ENCODE measurements at places on chromosomes 2 and 18.

DNA sequence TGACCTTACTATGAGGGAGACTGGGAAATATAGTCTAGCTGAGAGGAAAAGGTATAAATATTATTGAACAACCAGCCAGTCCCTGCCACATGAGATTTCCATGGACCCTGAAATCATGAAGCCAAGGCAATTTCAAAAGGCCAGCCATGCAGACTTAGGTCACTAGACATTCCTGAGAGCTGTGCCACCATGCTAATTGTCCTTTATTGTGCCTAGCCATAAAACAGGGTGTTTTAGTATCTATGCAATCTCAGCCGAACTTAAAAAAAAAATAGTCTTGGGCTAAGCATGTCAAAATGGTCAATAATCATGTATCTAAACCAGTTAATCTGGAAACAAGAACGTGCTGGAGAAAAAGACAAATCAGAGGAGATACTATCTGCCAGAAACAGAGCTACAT, 269.5 kb downstream of the LNPK start:
- no peak for DNase-seq

GRCh38 chr2:79771493-79771892, 258.6 kb downstream of the CTNNA2 start:
- DNase-seq = no peak

- DNase-seq = no peak
Observed at GRCh38 chr18:36315736-36316135, 18.2 kb downstream of the FHOD3 start.

DNA sequence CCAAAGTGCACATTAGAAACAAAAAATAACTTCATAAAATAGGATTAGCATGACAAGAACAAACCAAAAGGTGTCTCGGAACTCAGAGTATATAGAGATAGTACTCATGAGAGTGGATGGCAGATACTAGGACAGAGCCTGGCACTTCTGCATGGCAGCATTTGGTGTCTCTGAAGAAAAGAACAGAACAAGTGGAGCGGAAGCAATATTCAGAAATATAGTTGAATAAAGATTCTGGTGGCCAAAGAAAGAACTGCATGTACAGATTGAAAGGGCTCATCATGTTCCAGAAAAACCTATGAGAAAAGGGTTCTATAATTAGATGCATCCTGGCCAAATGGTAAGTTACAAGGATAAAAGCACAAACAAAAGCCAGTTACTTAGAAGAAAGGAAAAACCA, 90.9 kb downstream of the CCDC138 start:
- no peak for DNase-seq

GRCh38 chr2:217836901-217837491, 165.8 kb downstream of the TNS1 start:
- DNase-seq = no peak

- DNase-seq = no peak
Observed at GRCh38 chr18:55858661-55859515, 270.9 kb upstream of the TCF4 start.

- no peak for DNase-seq
Observed at GRCh38 chr2:172374318-172375240, 52.8 kb upstream of the ITGA6 start.

DNA sequence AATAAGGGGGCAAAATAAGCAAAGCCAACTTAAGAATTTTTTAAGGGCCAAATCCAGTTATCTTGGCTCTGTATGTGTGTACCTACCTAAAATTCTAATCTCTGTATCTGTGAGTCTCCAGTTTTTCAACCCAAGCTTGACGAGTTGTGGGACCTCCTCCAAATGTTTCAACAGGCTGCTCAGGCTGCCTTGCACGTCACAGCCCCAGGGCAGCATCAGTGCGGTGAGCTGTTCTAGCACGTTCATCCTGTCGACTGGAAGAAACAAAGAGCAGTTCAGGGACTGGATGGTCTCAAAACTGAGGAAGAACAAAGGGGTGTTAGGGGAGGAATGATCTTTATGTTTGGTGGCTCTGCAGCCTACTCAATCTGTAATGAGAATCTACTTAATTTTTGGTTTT, 29.4 kb downstream of the NLRC4 start:
- no peak for DNase-seq

GRCh38 chr2:190207930-190208329, 111.7 kb downstream of the HIBCH start:
- no peak for DNase-seq

DNA sequence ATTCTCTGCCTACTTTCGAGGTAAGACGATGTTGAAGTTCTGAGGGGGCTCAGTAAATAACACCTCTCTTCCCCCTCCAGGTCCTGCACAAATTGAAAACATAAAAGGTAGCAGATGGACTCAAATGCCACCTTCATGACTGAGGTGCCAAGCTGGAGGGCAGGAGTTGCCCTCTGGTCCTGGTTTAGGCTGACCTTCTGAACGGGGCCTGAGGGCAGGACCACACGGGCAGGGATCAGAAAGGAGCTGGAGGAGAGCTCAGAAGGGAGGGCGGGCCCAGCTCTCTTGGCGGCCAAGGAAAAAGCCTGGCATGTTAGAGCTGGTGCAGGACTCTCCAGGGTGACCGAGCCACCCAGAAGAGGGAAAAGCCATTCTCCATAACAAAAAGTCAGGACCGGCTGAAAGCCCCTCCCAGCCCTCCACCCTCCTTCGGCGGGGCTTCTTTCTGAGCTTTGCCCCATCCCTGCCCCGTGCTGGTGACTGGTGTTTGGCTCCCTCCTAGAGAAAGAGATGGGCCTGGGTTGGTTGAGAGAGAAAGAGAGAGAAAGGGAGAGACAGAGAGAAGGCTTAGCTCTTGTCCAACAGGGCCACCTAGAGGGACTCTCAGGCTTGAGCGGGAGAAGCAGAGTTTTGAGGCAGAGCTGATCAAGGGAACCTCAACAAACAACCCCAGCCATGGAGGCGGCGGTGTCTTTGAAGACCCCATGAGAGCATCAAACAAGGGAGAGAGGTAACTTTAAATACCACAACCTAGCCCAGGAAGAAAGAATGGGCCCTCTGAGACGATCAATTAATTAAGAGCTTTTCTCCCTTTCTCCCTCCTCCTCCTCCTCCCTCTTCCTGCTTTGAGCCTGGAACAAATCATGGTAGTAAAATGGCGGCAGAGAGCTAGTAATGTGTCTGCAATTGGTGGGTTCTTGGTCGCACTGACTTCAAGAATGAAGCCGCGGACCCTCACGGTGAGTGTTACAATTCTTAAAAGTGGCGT, 50.8 kb downstream of the WIPF1 start:
- DNase-seq = peak; percentile 48

GRCh38 chr18:26383454-26384270, 157.4 kb downstream of the TAF4B start:
- DNase-seq = peak; percentile 33

DNA sequence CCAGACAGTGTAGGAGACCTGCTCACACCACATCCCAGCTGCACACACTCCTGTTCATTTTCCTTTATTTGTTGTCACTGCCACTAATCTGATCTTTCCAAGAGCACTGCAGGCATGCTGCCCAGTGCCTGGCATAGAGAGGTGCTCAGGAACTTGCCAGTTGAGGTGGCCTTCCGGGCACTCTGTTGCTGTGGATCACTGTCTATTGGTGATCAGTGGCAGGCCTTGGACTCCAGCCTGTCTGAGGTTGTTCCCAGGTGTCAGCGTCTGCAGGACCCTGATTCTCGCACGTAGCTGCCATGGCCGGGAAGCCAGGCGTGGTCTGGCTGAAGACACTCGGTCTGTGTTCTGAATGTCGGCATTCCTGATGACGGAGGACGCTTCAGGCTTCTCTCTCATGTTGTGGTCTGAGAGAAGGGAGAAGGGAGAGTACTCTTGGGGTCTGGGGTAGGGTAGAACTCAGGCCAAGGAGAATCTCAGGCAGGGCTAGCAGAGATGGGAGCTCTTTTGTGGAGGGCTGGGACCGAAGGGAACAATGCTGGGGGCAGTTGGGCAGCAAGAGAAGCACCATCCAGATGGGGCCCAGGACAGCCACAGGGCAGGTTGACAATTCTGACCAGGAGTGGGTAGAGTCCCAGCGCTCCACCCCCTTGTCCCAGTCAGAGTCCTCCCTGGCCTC, 240.9 kb downstream of the MYCN start:
- no peak for DNase-seq

GRCh38 chr2:181281206-181281832, 175.9 kb upstream of the ITGA4 start:
- peak; percentile 66 for DNase-seq

- DNase-seq = no peak
Observed at GRCh38 chr2:71604726-71605120, 151.4 kb downstream of the DYSF start.

GRCh38 chr2:24815171-24815570, 21.9 kb downstream of the CENPO start:
- no peak for DNase-seq

- no peak for DNase-seq
Observed at GRCh38 chr2:23777826-23778225, 149.1 kb downstream of the ATAD2B start.

DNA sequence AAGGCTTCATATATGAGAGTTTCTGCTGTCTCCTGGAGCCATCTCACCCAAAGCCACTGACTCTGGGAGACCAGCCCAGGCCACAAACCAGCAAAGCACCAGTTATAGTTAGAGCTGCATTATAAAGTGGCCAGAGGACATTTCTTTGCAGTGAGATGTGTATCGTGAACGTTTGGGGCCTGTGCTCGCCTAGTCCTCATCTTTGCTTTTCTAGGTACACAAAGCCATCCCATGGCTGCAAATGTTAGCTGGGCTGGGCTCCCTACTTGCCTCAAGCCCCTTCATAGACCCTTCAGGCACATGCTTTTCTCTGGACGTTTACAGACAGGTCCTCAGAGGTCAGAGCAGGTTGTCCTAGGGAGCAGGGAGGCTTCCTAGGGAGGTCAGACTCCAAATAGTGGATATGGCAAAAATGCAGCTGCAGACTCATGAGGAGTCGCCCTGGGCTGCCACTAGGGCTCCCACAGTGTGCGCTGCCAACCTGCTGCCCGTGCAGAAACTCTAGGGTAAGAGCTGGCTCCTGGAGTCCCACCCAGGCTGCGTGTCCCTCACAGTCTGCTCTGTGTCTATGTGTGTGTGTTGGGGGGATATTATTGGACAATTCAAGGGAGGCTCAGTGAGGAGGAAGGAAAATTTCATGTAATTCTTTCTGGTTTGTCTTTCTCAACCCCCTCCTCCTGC, 141.0 kb downstream of the RPIA start:
- no peak for DNase-seq

- no peak for DNase-seq
Observed at GRCh38 chr2:6667326-6667725, 198.4 kb downstream of the CMPK2 start.

GRCh38 chr2:217746808-217747207, 256.0 kb downstream of the TNS1 start:
- no peak for DNase-seq

DNA sequence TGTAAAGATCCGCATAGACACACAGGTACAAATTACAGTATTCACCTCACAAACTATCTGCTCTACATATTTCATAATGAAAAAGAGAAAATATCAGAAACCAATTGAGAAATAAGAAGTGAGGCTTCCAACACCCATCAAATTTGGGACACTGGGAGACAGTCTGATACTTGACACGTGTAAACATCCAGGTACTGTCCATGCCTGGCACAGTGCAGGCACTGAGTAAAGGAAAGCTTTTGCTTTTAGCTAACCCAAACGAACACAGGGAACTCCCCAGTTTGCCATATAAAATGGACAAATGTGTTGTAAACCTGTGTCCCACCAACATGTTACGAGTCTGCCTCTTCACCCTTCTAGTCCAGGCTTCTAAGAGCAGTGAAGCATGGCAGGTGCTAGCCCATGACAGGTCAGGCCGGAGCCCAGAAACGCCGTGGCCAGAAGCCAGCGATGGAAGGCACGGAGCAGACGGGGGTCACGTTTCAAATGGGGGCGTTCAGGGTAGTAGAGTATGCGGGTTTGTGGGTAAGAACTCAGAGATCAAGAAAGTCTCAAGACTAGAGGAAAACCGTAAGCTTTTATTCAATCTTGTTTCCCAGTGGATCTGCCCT, 27.0 kb downstream of the CDH2 start:
- no peak for DNase-seq

DNA sequence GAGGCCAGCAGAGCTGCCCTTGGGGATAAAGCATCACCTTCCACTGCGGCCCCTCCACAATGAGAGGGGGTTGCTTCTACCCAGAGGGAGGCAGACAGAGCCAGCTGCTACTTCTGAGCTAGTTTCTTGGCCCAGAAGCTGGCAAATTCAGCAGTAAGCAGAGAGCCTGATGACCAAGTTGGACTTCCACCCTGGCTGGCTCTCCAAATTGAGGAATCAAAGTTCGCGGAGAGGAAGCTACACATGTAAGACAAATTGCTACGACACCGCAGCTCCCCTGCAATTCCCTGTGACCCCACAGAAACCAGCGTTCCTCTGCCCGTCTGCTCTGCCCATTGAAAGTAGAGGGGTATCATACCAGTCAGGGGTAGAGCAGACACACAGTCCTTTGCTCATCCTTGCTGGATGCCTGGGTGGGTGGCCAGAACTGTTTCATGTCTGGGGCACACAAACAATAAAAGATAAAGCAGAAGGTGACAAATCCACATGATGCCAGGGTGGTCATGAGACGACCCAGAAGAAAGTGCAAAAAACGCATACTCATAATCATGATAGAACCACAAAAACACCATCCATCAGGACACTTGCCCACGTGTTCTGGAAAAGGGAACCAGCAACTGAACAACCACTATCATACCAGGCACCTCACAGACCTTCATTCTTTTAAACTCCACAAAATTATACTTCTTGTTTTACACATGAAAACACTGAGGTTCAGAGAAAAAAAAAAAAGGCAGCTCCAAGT, 5.4 kb downstream of the TFCP2L1 start:
- no peak for DNase-seq

DNA sequence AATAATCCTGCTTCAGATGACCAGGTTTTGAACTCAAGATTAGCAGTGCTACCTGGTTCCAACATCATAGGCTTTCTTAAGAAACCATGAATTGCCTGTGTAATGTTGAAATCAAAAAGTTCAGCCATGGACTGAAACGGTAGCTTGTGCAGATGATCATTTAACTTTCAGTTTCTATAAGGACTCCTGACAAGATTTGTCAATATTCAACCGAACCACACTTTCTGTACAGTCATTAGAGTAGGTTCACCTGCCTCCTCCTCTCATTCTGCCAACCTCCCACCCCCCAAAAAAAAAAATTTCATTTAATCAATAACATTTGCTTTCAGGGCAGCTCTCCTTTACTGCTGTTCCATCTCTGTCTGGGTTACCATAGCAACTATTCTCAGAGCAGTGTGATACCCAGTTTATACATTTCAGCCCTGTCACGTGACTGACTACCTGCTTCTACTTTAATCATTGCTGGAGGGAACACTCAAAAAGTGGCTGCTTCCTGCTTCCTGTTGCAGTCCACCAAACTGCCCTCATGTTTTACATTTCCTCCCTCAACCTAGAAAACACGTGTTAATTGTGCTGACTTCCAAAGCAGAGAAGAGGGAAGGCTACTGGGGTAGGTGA, 275.5 kb downstream of the SS18 start:
- DNase-seq = no peak

Measured in CD4-positive, alpha-beta T cell treated with Interleukin-12 subunit alpha and Interleukin-12 subunit beta, for 1 hour (primary cell).